ENCODE measurements at places on chromosomes 1 and 21.

DNA sequence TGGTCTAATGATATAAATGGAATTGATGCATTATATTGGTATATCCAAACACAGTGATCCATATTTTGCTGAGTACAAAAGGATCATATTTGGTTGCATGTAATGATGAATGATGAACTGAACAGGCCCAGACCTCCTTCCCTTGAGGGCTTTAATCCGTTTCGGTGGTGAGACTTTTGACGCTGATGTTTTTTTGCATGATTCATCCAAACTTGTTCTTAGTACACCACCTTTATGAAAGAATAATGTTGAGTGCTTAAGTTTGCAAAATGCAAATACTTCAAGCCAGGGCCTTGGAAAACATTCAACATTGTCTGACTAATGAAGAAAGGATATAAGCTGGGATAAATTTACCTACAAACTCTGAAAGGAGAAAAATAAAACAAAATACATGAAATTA lies 19.2 kb downstream of the HOOK1 start:
- no peak for DNase-seq

DNA sequence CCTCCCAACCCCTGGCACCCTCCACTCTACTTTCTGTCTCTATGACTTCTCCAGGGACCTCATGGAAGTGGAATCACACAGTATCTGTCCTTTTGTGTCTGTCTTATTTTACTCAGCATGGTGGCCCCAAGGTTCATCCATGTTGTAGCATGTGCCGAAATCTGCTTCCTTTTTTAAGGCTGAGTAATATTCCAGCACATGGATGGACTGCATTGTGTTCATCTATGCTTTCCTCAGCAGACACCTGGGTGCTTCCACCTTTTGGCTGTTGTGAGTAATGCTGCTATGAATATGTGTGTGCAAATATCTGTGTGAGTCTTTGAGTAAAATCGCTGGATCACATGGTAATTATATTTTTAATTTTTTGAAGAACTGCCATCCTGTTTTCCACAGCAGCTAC lies 1.6 kb upstream of the PFKL start:
- DNase-seq = no peak

DNA sequence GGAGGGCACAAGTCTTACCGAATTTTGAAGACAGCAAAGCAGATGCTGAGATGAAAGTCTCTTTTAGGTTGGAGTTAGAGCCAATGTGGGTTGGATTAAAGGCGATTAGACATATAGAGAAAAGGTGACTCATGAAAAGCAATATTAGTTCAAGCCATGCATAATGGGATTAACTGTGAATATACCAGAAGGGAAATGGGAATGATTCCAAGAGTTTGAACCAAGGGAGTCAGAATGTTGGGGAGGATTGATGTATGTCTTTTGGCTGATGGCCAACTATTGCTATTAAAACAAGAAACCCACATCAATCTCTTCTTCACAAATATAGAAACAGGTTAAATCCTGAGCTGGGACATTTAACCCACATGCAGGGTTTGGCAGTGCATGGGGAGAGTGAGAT lies 1.2 kb downstream of the HMGCS2 start:
- peak; percentile 13 for DNase-seq

GRCh38 chr21:31931644-31932469 lies 59.0 kb downstream of the HUNK start:
- no peak for DNase-seq

DNA sequence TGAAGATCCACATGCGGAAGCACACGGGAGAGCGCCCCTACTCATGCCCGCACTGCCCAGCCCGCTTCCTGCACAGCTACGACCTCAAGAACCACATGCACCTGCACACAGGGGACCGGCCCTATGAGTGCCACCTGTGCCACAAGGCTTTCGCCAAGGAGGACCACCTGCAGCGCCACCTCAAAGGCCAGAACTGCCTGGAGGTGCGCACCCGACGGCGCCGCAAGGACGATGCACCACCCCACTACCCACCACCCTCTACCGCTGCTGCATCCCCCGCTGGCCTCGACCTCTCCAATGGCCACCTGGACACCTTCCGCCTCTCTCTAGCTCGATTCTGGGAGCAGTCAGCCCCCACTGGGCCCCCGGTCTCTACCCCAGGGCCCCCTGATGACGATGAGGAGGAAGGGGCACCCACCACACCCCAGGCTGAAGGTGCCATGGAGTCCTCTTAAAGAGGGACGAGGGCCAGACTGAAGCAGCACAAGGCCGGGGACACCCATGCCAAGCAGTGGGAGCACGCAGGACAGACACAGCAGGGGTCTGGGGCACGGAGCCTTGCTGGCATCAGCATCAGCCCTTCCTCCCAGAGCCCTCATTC lies 13.7 kb downstream of the ZBTB7B start:
- no peak for DNase-seq

DNA sequence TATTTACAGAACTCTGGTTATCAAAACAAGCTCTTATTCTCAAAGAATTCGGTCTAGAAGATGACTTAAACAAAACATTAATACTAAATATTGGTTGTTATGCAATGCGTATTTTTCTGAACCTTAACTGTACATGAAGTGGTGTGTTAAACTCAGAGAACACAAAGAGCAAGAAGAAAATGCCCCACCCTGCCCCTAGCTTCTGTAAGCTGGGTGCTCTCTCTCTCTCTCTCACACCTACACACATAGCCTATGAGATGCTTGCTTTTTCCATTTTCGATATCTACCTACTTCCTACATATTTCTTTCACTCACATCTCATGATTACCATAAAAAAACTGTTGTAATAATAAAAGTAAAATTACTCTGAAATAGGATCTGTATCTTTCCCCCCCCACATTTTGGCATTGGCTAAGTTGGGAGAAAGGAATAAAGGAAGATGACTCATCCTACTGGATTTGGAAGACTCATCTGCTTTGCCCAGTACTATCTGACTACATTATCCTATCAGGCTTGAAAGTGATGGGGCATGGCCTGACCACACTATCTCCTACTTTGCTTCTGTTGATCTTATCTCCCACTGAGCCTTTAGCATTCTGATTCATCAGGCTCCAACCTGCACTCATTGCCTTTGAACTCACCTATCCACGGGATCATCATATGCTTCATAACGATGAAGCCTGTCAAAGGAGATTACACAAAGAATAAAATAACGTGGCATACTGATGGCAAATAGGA lies 2.9 kb downstream of the CRYZ start:
- no peak for DNase-seq

GRCh38 chr1:32903991-32904785 lies 3.0 kb upstream of the TMEM54 start:
- DNase-seq = no peak

GRCh38 chr21:25952306-25952705 lies 217.5 kb downstream of the GABPA start:
- DNase-seq = no peak

All from NCI-H1105 (cell line).